ENCODE measurements at places on chromosomes 12 and 14. TPM values are rescaled to one million over a fixed set of nuclear protein-coding genes. Genes with fewer than 3 reads are reported as not detected.

GRCh38 chr12:4224206-4224889 lies 49.2 kb upstream of the CCND2 start:
- peaks cover 3% of the 10 kb centered on the region for H3K36me3 ChIP-seq
- no peak for DNase-seq
- H3K27ac ChIP-seq = no peak overlapping the region
- peaks cover 11% of the 10 kb centered on the region for H3K4me1 ChIP-seq
- H3K4me3 ChIP-seq = no peak overlapping the region
- H3K27me3 ChIP-seq = peaks cover 18% of the 10 kb centered on the region

GPR84 gene
- 0.18 TPM for total RNA-seq

DNA sequence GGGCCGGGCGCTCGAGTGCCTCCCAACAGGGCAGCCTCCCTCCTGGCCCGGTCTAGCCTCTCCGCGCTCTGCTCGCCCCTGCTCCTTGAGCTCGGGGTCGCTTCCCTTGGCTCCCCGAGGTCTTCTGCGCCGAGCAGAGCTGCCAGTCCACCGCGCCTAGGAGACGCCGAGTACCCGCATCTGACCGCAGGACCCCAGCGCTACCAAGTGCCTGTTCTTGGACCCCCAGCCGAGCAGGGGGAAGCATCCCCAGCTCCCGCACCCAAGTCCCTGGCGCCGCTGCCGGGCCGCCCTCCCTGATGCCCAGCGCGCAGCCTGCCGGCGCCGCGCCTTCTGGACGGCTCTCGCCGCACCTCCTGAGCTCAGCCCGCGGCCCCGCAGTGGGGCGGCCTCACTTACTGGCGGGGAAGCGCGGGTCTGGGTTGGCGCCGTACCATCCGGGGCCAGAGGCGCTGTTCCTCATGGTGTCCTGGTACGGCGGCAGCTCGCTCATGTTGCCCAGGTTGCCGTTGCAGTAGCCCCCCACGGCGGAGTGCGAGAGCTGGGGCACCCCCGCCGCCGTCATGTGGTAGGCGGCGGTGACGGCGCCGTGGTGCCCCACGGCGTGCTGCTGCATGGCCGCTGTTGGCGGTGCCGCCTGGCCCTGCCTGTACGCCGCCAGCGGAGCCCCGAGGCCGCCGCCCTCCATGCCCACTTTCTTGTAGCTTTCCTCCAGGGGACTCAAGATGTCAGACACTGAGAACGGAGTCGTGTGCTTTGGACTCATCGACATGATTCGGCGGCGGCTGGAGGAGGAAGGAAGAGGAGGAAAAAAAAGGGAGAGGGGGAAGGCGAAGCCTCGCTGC lies 1.2 kb downstream of the NKX2-1 start:
- H3K27me3 ChIP-seq = peaks cover 77% of the 10 kb centered on the region
- no peak overlapping the region for H3K27ac ChIP-seq
- DNase-seq = no peak
- H3K36me3 ChIP-seq = peaks cover 2% of the 10 kb centered on the region
- peaks cover 6% of the 10 kb centered on the region for H3K4me1 ChIP-seq
- no peak overlapping the region for H3K4me3 ChIP-seq

- peaks cover 3% of the 10 kb centered on the region for H3K27me3 ChIP-seq
- no peak for DNase-seq
- H3K4me3 ChIP-seq = no peak overlapping the region
Observed at GRCh38 chr12:119328111-119328510, 6.4 kb upstream of the CCDC60 start.

- H3K27ac ChIP-seq = no peak overlapping the region
- H3K4me3 ChIP-seq = no peak overlapping the region
Observed at GRCh38 chr14:72651714-72652113, 242.2 kb downstream of the DPF3 start.

DNA sequence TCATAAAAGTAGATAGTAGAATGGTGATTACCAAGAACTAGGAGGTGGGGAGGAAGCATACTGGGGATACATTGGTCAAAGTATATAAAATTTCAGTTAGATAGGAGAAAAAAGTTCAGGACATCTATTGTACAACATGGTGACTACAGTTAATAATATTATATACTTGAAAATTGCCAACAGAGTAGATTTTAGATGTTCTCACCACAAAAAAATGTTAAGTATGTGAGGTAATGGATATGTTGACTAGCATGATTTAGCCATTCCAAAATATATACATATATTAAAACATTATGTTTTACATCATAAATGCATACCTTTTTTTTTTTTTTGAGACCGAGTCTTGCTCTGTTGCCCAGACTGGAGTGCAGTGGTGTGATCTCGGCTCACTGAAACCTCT lies 31.0 kb downstream of the TMEM116 start:
- no peak overlapping the region for H3K4me3 ChIP-seq
- no peaks in the 10 kb centered on the region for H3K27me3 ChIP-seq
- no peak for DNase-seq

FOXN4 gene
- total RNA-seq = not detected

- no peak overlapping the region for H3K4me3 ChIP-seq
- DNase-seq = no peak
- H3K4me1 ChIP-seq = no peaks in the 10 kb centered on the region
- H3K36me3 ChIP-seq = no peaks in the 10 kb centered on the region
- H3K27me3 ChIP-seq = peaks cover 13% of the 10 kb centered on the region
Observed at GRCh38 chr14:99899578-99900178, 106.5 kb downstream of the EML1 start.

MMP14 gene
- 2.9 TPM for total RNA-seq

DNA sequence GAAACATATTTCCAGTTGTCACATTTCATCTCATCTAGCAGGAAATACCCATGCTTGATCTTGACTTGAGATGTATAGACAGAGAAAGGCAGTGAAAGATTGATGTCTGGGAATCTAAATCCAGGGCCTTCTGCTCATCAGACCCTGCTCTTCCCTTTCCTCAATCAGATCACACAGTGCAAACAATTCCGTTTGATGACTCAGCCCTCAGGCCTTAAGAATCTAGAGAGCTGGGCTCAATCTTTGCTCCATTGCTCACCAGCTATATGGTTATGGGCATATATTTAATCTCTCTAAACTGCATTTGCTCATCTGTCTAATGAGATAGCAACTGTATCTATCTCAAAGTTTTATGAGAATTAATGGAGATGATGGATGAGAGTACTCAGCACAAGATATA lies 201.8 kb upstream of the CCDC196 start:
- no peak for DNase-seq
- H3K4me3 ChIP-seq = no peak overlapping the region
- no peaks in the 10 kb centered on the region for H3K27me3 ChIP-seq
- H3K36me3 ChIP-seq = no peaks in the 10 kb centered on the region
- H3K4me1 ChIP-seq = no peaks in the 10 kb centered on the region
- H3K27ac ChIP-seq = no peak overlapping the region

DNA sequence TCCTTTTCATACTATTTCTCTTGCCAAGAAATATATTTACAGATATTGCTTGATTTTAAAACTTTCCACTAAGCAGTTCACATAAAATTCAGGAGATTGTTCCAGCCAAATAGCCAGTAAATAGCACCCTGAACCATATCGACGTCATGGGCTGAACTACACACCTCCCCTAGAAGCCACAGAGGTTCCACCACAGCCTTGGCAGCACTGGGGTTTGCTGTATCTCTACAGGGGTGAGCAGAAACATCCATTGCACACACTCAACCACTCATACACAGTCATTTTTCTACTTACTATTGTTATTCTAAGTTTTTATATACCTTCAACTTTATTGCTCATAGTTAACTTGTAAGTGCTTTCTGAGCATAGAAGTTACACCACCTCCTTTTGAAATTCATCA lies 8.1 kb upstream of the EIF2S3B start:
- no peak for DNase-seq
- peaks cover 34% of the 10 kb centered on the region for H3K27me3 ChIP-seq
- no peak overlapping the region for H3K4me3 ChIP-seq
- H3K36me3 ChIP-seq = no peaks in the 10 kb centered on the region
- no peaks in the 10 kb centered on the region for H3K4me1 ChIP-seq
- H3K27ac ChIP-seq = no peak overlapping the region

DNA sequence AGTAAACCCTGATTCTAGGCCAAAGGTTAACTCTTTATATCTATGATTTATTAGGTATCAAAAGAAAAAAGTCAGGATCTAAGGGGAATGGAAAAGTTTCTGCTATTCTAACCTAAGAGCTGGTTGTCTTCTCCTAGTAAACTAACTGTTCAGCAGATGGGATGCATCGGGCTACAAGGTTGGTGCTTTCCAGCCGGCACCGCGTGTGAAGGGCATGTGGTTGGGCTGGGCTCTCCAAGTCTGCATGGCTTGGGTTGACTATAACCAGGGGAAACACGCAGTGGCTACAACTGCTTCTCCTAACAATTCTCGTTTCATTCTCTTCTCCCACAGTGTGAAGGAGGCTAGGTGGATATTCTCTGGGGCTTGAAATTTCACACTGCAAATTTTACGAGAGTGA lies 354.5 kb downstream of the APAF1 start:
- no peaks in the 10 kb centered on the region for H3K4me1 ChIP-seq
- peaks cover 14% of the 10 kb centered on the region for H3K27me3 ChIP-seq
- H3K4me3 ChIP-seq = no peak overlapping the region
- H3K27ac ChIP-seq = no peak overlapping the region
- DNase-seq = no peak

- no peak overlapping the region for H3K4me3 ChIP-seq
- no peaks in the 10 kb centered on the region for H3K36me3 ChIP-seq
- H3K4me1 ChIP-seq = no peaks in the 10 kb centered on the region
- H3K27me3 ChIP-seq = no peaks in the 10 kb centered on the region
- DNase-seq = no peak
Observed at GRCh38 chr12:129570796-129571400, 332.9 kb downstream of the TMEM132D start.

BTBD7 gene
- 16.8 TPM for total RNA-seq

CDCA3 gene
- total RNA-seq = 96.5 TPM

DHH gene
- 0.08 TPM for total RNA-seq

GRCh38 chr12:103768467-103769123 lies 72.4 kb downstream of the NT5DC3 start:
- no peak for DNase-seq
- H3K27me3 ChIP-seq = no peaks in the 10 kb centered on the region
- no peak overlapping the region for H3K4me3 ChIP-seq
- no peak overlapping the region for H3K27ac ChIP-seq
- H3K4me1 ChIP-seq = no peaks in the 10 kb centered on the region

DNA sequence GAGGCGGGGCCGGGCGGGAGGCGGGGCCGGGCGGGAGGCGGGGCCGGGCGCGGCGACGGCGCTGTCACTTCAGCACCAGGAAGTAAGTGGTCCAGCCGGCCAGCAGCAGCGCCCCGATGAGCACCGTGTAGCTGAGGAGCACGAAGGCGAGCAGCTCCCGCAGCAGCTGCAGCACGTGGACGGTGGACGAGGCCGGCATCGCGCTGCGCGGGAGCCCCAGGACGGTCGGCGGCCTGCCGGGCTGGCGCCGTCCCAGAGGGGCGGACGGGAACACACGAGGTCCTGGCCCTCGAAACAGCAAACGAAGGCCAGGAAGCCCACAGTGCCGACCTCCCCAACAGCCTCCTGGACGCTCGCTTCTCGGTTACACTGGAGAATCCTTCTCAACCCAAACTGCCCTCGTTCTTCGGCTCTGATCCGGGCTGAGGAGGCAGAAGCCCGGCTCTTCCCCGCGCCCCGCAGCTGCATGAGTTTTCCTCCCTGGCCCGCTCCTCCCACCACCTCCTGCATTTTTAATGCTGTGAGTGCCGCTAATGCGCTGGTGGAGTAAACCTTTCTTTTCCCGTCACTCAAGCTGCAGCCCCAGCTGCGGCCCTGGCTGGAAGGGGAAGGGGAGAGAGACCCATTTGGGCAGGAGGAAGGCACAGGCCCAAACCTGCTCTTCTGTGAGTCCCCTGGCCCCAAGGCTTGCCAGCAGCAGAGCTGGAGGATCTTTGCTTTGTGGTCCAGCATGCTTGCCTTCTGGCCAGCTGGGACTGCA lies 694 bp upstream of the DIABLO start:
- H3K4me1 ChIP-seq = peaks cover 43% of the 10 kb centered on the region
- no peak overlapping the region for H3K27ac ChIP-seq
- H3K4me3 ChIP-seq = peak overlapping the region; percentile 84
- H3K27me3 ChIP-seq = no peaks in the 10 kb centered on the region
- peaks cover 33% of the 10 kb centered on the region for H3K36me3 ChIP-seq
- DNase-seq = no peak

BCL2L2 gene
- total RNA-seq = 4.1 TPM

GRCh38 chr14:50335989-50336824 lies 24.1 kb downstream of the DMAC2L start:
- H3K27me3 ChIP-seq = no peaks in the 10 kb centered on the region
- no peak for DNase-seq
- H3K4me1 ChIP-seq = peaks cover 8% of the 10 kb centered on the region
- peaks cover 11% of the 10 kb centered on the region for H3K36me3 ChIP-seq
- H3K27ac ChIP-seq = no peak overlapping the region

Measured in activated CD4-positive, alpha-beta memory T cell treated with anti-CD3 and anti-CD28 coated beads, Interleukin-2, amount 10 ng/mL, durations not matched to agents 7 days and 5 days (primary cell).